GM12878 (cell line): ENCODE measurements at places on chromosomes 12 and 14.

- no peak for DNase-seq
These were observed 1146.1 kb upstream of the TMEM132C start for GRCh38 chr12:127120851-127121250.

- no peak for DNase-seq
These were observed 35.5 kb downstream of the CIT start for GRCh38 chr12:119841433-119842210.

DNA sequence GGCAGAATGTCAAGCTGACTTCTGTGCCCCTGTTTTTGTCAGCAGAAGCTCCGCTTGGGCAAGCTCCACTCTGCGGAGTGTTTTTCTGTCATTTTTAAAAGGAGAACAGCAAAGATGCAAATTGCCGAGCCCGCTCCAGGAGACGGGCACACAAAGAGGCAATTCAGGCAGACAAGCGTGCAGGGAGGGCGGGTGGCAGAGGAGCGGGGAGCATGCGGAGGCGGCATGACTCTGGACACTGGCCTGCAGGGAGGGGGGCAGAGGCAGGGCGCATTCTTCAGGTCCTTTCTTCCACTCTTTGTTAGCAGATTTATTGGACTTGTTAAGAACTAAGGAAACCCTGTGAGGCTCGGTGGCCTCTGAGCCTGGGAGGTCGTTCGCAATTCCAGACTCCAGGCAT is 187.3 kb upstream of the RMST start:
- DNase-seq = no peak

- no peak for DNase-seq
These were observed 39.5 kb downstream of the CLIP1 start for GRCh38 chr12:122382919-122383350.

DNA sequence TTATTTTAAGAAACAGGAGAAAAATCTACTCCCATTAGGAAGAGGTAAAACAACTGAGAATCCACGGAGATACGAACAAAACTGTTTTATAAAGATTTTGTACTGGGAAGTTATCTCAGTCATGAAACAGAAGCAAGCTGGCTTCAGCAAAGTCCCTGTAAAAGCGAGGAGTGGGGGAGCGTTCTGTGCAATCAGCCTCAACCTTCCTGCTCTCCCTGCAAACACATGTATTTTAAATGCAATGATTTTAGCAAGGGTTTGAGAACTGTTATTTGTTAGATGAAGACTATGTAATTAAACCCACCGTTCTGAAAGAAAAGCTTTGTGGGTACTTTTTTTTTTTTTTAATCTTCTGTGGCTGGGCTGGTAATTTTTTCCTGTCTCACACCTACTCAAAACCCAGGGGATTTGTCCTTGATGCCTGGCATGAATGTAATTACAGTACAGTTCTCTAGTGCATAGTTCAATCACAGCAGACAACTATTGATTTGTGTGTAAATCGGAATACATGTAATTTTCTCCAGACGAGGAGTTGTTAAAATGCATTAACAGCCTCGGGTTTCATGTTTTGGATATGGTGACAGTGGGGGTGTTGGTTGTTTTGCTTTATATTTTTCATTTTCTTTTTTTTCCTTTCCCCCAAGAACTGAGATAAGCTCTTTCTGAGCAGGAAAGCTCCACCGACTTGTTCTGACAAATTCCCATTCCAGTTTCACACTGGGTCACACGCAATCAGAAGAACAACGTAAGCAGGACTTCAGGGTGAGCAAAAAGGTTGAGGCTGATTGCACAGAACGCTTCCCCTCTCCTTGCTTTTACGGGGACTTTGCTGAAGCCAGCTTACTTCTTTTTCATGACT is 153.6 kb downstream of the PHLDA1 start:
- DNase-seq = no peak
